ENCODE measurements at places on chromosomes 4 and X.
A peak's percentile ranks its signal among the peaks of the same experiment; 100 is the strongest.

DNA sequence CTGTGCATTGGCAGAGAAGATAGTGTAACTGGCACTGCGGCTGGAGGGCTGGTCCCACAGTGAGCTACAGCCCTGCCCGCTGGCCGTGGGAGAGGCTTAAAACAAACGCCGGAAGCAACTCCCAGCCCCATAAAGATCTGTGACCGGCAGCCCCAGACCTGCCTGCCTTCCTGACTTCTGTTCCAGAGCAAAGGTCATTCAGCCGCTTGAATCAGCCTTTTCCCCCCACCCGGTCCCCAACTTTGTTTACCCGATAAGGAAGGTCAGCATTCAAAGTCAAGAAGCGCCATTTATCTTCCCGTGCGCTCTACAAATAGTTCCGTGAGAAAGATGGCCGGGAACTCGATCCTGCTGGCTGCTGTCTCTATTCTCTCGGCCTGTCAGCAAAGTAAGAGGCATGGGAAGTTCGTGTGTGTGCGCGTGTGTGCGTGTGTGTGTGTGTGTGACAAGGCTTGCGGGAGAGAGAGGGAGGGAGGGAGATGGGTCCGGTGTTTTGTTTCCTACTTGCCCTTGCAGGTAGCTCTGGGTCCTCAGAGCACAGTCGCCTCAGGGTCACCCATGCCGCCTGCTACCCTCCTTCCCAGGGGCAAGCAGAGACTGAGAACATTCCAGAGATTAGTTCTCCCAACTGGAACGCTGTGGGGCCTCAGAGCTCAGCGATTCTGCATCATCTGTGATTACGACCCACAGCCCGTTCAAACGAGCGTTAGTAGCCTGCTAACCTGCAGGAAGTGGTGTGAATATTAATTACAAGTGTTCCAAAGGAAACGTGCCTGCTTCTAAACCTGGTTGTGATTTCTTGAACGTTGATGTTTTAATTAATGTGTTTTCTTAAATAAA is at the start of gene MGST2:
MGST2 (plus strand) TSS at position 130 of the 840 bp plus-strand sequence; CDS start at position 331, 201 bp downstream.
- peak; percentile 84 for DNase-seq

GRCh38 chr4:164888096-164888715 is 11.2 kb downstream of the APELA start:
- DNase-seq: no peak

DNA sequence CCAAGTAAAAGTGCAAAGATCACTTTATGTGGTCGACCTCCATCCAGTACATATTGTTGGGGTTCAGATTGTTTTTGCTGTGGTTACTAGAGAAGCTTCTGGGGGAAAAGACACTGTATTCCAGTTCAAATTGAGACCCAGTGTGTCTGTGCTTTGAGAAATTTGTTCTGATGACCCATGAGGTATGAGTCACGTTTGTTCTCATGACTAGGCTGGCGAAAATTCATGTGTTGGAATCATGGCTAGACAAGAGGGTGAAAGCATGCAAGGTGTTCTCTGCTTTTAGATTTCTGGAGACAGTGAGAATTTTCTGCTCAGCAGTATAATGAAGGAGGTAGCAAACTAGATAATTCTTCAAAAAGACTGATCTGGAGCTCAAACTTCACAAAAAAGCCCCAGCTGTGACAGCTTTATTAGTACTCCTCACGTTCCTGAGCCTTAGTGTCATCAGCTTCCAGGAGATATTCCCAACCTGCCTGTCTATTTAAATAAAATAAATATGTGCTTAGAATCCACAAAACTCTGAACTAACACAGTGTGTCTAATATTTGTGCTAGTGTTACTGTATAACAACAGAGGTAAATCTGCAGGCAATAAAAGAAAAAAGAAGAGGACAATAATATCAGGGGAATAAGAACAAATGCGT is 24.4 kb upstream of the FAM47B start:
- no peak for DNase-seq

- DNase-seq: no peak
Measured at GRCh38 chr4:141643557-141643956, 7.2 kb downstream of the IL15 start.

DNA sequence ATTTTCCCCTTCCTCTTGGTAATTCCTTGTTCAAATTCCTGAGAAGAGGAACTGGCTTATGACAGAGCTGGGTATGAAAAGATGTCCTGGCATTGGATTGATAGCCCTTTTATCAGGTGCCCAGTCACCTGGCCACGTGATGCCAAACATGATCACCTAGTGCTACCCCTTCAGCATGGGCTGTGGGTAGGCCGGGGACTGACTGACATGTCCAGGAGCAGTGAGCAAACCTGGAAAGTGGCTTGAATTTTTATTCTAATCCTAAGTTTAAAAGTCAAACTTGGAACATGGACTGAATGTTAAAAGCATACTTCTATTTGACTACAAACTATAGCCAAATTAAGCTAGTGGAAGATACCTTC is 99.7 kb upstream of the CXCL13 start:
- DNase-seq: no peak

DNA sequence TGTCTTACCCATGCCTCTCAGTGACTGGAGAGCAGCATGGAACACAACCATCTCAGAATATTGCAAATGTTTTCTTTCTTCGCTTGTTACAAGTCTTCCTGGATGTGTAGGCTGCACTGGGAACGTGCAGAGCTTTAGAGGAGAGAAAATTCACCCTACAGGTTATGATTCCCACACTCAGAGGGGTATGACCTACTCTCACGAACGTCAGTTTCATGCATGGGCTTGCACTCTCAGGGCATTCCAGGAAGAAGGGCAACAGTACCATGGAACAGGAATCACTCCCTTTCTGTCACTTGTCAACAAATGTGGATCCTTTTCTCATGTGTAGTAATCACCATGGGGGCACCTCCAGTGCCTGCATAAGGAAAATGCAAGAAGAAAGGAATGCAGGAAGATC is 75.8 kb downstream of the NBDY start:
- no peak for DNase-seq

DNA sequence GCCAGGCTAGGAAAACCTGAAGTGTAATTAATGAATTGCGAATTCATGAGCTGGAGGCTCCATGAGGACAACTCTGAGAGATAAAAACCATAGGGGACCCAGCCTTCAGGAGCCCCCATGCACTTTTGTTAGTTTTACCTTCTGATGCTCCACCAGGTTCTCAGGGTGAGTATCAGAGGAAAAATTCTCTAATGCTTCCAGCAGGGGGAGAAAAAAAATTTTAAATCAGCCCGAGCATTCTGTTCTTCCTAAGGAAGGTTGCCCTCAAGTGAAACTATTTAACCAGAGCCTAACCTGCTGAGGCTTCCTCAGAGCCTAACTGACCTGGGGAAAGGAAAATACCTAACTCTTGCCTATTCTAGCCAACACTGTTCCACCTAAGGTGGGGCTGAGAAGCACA is 552.6 kb downstream of the PPARGC1A start:
- no peak for DNase-seq

- no peak for DNase-seq
Measured at GRCh38 chr4:28238876-28239275, 1378.2 kb downstream of the STIM2 start.

- no peak for DNase-seq
Measured at GRCh38 chr4:176044589-176044951, 21.1 kb upstream of the WDR17 start.

DNA sequence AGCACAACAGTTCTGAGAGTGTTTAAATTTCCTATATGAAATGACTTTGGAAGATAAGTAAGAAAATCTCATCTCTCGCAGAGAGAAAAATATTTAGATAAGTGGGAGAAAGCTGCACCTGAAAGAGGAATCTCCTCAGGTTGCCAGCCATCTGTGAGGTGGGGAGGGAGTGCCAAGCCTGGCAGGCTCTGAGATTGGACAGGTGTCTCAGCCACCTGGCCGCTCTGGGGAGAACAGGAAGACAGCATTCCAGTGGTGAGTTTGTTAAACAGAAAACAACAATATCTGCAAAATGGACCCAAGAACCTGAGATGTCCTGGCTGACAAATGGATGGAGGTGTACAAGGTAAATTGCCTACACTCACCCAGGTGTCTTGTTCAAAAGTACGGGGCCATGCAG is 31.3 kb downstream of the EMCN start:
- DNase-seq: no peak

DNA sequence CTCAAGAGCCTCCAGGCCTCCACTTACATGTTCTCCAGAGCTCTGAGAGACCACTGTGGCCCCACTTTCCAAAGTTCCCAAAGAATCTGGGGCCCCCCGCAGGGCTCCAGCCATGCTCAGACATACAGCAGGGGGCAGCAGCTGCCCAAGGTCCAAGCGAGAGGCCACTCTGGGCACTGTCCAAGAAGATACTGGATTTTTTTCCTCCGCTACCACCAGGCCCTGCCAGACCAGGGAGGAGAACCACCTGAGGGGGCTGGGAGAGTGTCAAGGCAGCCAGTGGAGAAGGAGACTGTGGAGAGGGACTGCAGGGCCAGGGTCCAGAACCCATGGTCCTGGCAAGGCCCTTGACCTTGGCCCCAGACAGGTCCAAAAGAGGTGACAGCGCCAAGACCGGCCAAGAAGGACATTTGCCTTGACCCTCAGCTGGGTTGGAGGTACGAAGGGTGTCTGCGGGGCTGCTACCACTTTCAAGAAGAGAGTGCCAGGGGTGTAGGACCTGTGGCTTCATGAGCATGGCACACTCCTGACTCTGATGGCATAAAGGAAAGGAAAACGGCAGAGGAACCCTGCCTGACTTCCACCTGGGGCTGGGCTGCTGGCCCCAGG is 5.3 kb downstream of the EMD start:
- DNase-seq: no peak

GRCh38 chr4:96708766-96709165 is 868.9 kb downstream of the PDHA2 start:
- no peak for DNase-seq

- DNase-seq: no peak
Measured at GRCh38 chr4:1945912-1946311, 62.9 kb downstream of the NELFA start.

- no peak for DNase-seq
Measured at GRCh38 chr4:2871911-2872310, 28.3 kb downstream of the ADD1 start.

- DNase-seq: no peak
Measured at GRCh38 chr4:180674619-180675358, 1568.4 kb upstream of the TENM3 start.

GRCh38 chr4:84379917-84380641 is 119.0 kb downstream of the NKX6-1 start:
- no peak for DNase-seq

DNA sequence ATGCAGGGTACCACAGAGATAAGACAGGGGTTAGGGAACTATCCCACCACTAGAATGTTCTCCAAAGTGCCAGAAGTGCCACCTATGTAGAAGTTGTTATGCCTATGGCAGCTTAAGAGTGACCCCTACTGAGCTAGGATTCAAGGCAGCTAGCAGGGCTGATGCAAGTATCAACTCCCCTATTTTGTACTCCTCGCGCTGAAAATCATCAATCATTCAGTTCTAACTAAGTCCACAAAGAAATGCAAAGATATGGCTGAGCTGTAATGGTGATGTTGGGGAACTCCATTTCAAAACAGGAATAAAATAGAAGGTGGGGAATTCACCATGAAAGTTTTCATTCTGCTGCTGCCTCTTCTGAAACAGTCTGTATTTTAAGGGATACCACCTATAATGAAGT is 13.8 kb downstream of the ACSL4 start:
- no peak for DNase-seq

DNA sequence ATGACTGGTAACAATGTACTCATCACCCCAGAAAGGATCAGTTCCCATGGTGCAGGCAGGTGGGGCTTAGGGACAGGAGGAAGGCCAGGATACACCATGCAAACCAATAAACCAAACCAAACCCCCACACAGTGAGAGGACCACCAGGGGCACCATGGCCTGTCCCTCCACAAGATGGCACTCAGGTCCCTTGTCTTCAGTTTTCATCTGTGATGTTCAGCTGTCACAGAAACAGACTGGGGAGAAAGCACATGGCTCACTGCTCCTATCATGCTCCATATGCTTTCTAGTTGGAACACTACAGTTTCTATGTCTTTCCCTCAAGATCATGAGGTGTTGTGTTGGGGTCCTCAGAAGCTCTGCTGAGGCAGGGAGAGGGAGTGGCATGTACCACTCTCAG is 10.1 kb downstream of the HS3ST1 start:
- no peak for DNase-seq

DNA sequence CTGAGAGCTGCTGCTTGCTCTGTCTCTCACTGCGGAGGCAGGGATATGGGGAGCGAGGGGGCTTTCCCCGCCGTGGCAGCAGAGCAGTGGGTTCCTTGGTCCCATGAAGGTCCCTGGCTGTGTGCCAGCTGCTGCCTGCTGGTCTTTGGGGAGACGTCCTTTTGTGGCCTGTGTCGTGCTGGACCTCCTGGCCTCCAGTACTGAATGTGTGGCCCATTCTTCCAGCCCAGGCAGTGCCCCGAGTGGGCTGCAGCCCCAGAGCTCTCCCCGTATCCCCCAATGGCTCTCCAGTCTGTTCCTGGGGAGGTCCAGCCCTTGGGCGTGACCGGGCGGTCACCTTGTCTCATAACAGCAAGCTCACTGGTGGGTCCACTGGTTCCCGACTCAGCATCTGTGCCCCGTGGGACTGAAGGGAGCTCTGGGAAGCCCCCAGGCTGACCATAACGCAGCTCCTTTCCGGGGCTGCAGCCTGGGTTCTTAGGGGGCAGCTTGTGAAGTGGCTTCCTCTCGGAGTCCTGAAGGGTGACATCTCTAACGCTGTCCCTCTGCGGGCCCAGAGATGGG is 115.6 kb downstream of the SMIM20 start:
- DNase-seq: no peak

GRCh38 chr4:147753047-147753446 is 21.2 kb downstream of the ARHGAP10 start:
- DNase-seq: no peak

GRCh38 chr4:16027626-16028025 is 56.2 kb downstream of the PROM1 start:
- no peak for DNase-seq

GRCh38 chr4:25578432-25578831 is 77.2 kb upstream of the SLC34A2 start:
- no peak for DNase-seq

DNA sequence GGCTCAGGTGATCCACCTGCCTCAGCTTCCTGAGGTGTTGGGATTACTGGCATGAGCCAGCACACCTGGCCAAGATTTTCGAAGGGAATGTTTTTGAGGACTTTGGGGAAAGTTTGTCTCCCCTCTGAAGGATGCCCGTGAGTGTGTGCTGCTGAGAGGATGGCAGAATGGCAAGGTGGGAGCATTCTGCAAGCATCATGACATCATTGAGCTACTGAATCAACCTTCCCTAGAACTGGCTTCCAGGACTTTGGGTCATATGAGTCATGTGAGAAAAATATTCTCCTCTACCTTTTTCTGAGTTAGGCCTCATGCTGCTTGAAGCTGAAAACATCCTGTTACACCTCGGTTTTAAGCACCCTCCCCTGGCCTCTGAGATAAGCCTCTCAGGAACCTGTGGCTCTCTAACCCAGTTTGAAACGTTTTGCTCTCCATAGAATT is 31.0 kb downstream of the TMEM131L start:
- DNase-seq: no peak

GRCh38 chr4:3071811-3072210 is 2.5 kb downstream of the HTT-AS start:
- DNase-seq: no peak

- no peak for DNase-seq
Measured at GRCh38 chr4:7422898-7423180, 11.9 kb downstream of the PSAPL1 start.
